NCI-H2107 (cell line): ENCODE measurements at places on chromosomes 2 and 18.
A peak's percentile ranks its signal among the peaks of the same experiment; 100 is the strongest.

DNA sequence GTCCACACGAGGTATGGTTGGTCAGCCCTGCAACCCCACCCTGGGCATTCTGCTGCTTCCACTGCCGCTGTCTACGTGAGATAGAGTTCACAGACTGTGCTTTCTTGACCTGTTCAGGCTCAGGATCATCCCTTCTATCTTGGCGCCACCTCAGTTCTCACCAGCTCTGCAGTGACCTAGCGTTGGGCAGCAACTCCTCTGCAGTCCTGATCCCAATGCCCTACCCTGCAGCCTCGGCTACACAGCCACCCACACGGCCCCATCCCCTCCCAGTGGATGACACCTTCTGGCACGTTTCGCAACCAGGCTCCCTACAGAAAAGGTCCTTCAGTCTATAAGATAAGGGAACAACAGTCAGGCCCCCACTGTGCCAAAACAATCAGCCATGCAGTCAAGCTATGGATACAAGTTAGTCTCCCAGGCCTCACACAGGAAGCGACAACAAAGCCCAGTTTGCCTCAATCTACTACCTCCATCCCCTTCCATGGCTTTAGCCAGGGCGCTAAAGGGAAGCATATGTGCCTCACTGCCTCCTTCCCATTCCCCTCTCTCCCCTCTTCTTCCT is 317.9 kb upstream of the PKDCC start:
- DNase-seq, result no peak

DNA sequence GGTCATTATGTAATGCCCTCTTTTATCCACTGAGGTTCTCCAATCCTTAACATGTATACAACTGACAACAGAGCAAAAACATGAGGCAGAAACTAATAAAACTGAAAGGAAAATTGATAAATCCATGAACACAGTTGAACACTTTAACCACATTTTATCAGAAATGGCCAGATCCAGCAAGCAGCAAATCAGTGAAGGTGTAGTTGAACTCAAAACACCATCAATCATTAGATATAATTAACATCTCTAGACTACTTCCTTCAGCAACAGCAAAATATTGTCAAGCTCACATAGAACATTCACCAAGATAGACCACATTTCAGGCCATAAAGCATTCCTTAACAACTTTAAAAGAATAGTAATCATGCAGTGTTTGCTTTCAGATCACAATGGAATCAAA is 72.9 kb downstream of the HS6ST1 start:
- DNase-seq, result no peak

GRCh38 chr2:203867561-203868200 is at the start of gene CTLA4:
TSS of gene CTLA4 (plus strand) at chr2:203867771. CDS start at chr2:203867943, 172 bp downstream.
- DNase-seq, result no peak

DNA sequence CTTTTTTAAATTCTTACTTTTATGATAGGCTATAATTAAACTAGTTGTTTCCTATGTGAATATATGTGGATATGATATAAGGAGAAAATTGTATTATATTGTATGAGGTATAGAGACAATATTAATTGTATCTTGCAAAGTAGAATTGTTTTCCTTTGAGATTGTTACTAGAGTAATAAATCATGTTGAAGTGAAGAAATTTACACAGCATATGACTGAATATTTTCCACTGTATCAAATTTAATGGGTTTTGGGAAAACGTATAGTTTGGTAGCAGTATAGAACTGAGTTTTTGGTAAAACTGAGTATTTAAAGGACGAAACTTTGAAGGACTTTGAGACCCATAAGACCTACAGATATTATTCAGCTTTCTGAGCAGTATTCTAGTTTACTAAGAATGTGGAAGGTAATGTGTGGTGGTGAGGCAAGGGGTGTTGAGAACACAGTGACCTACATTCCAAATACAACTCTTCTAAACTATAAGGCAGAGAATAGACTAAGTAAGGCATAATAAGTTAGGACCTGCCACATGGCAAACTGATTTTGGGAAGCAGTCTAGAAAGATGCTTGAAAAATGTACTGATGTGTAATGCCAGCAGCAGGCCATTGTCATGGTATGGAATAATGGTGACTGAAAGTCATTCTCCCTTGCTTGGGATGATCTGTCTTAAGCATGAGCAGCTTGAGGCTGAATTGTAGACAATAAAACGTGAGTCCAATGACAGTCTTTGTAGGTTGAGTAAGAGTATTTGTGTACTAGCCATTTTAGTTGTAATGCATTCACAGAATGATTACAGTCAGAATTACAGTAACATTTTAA is 29.6 kb downstream of the PKP4 start:
- no peak for DNase-seq

DNA sequence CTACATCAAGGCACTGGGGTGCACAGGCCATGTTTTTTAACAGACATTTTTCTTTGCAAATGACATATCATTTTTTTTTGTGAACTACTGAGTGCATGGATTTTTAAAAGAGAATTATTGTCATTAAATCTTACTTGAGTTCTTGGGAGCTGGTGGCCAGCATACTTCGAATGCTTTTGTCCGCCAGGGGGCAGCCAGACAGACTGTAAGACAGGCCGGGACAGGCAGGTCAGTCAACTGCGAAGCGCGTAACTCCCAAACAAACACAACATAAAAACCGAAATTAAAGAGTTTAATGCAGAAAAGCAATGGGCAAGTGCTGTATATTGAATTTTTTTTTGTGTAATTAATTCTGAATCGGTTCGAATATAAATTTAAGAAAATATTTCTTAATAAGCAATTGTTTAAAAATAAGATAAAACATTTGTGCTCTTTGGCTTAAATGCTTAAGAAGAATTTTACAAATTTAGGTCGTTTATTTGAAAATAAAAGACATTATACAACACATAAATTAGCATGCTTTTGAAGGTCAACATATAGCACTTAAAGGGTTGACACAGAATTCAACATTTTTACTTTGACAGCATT is 142.2 kb upstream of the PXDN start:
- no peak for DNase-seq

GRCh38 chr2:55231546-55232083 is 478 bp downstream of the CLHC1 start:
- no peak for DNase-seq

- peak; percentile 29 for DNase-seq
These were observed 4.8 kb upstream of the IGFBP5 start for GRCh38 chr2:216700088-216700567.

GRCh38 chr2:186099826-186100225 is 361.2 kb downstream of the FSIP2 start:
- no peak for DNase-seq
